ENCODE measurements at places on chromosomes 16 and 17.

- no peak for DNase-seq
These were observed 2.1 kb upstream of the TEX19 start for GRCh38 chr17:82356845-82357355.

GRCh38 chr17:6449307-6449706 is 5.1 kb downstream of the PIMREG start:
- DNase-seq = no peak

- no peak for DNase-seq
These were observed 8.6 kb downstream of the TMEM94 start for GRCh38 chr17:75465039-75465438.

- DNase-seq = no peak
These were observed 495.1 kb downstream of the CDH11 start for GRCh38 chr16:64626776-64627175.

DNA sequence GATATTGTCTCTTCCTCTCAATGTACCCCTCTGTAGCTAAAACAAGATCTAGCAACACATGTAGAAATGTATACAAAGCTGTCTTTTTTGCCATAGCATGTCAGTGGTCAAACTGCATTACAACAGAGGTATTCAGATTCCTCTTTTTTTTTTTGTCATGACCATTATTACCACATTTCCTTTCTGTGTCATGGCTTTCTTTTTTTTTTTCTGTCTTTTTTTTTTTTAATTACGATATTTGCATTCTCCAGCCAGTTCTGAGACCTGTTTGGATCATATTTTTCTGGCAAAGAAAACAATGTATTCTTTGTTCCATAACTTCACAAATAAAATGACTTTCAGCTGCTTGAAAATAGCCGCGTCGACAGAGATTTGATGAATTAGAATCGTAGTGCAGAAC is 27.4 kb upstream of the CAPNS2 start:
- no peak for DNase-seq

GRCh38 chr16:81367821-81368220 is 53.1 kb downstream of the GAN start:
- no peak for DNase-seq

- no peak for DNase-seq
These were observed 66.9 kb downstream of the MYO18A start for GRCh38 chr17:29113334-29113733.

GRCh38 chr17:49434821-49435670 is 20.4 kb upstream of the PHB1 start:
- peak; percentile 66 for DNase-seq

- no peak for DNase-seq
These were observed 87.2 kb upstream of the IRX3 start for GRCh38 chr16:54373534-54374520.

GRCh38 chr16:87051526-87052320 is 265.5 kb downstream of the C16orf95 start:
- no peak for DNase-seq

DNA sequence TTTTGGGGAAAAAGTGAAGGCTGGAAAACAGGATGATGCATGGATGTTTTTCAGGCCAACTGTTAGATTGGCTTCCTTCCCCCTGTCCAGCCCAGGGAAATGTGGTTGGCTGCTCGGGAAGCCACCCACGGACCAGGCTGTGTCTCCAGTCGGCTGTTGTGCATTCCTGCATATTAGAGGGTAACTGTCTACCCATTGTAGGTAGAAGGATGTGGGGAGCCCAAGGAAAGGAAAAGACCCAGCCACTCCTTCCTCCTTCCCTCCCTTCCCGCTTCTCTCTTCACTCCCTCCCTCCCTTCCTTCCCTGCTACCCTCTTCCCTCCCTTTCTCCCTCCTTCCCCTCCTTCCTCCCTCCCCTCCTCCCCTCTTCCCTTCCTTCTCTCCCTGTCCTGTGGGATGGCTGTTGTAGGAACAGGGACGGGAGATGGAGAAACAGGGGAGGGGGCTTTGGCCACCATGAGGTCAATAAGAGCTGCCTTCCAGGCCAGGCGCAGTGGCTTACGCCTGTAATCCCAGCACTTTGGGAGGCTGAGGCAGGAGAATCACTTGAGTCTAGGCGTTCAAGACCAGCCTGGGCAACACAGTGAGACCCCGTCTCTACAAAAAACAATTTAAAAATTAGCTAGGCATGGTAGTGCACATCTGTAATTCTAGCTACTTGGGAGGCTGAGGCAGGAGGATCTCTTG is 16.9 kb downstream of the SYT17 start:
- DNase-seq = no peak

GRCh38 chr17:21394265-21394664 is 18.1 kb downstream of the KCNJ12 start:
- no peak for DNase-seq
